ENCODE measurements at places on chromosomes 3 and 15. TPM values are rescaled to one million over a fixed set of nuclear protein-coding genes. Genes with fewer than 3 reads are reported as not detected.

Gene ADCY5
- 0.54 TPM for total RNA-seq

Gene TMEM207
- not detected for total RNA-seq

Gene CX3CR1
- 0.07 TPM for total RNA-seq

Gene FANCD2
- 17.9 TPM for total RNA-seq

Gene SLITRK3
- total RNA-seq: not detected

Gene AHSG
- 0.13 TPM for total RNA-seq
